ENCODE measurements at places on chromosomes 5 and 9.

- no peak for DNase-seq
Measured at GRCh38 chr9:132583584-132584304, 1.3 kb downstream of the BARHL1 start.

DNA sequence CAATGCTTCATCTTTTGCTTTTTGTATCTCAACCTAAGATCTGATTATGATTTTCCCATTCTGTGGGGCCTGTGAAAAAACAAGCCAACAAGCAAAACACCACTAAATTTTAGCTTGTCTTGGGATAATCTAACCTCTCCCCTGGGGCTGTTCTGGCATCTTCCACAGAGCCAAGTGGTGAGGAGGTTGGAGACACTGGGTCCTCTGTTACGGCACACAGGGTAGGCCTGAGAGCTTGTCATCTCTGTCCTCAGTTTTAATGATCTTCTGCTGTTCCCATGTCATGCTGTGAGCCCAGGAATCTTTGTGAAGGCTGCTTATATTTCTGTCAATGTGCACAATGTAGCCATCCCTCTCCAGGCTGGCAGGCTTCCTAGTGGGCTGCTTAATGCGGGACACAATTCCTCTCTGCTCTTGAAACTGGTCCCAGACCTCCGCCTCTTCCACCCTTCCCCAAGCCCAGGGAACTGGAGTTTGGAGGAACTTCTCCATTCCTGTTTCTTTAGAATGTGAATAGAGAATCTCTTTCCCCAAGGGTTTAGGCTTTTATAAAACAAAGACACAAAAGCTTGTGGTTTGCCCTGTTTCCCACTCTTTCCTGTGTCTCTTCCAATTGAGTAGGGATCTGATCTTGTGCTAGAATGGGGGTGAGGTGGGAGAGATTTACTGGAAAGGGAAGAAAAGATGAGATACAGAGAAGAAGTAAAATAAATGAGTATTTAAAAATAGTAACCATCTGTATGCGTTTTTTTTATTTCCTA, 30.9 kb upstream of the SEMA6A start:
- DNase-seq: no peak

DNA sequence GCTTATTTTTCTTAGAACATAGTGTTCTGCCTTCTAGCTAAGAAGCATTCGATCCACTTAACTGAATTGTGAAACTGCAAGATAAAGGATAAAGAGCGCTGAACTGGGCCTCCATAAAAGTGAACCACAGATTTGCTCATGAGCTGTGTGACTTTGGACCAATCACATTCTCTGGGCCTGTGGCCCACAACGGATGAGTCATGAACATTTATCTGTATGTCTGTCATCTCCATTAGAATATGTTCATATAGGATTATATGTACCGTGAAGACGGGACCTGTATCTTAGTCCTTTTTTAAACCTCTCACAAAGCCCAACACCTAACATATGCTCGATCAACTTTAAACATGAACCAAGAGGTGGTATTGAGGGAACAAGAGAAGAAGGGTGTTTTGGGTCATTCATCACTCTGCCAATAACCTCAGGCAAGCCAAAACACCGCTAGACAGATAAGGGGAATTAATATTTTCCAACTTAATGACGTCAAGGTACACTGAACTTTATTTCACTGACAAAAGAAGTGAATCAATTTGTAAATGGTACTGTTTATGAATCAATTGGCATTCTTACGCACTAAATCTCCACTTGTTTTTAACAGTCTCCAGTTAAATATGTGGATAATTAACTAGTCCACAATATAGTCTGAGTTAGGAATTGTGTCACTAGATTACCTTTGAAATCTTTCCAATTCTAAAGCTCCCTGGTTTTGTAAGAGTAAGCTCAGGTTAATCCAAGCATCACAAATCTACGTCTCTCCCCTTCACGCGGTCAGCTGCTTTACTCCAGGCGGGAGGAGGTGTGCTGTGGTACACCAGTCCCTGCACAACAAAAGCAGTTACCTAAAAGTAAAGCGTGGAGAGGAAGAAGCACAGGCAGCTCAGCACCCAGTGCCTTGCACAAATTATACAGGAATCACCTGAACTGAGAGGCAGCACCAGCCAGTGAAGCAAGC, 1.6 kb downstream of the TMEM245 start:
- DNase-seq: peak; percentile 5

GRCh38 chr5:54867310-54867944, 118.0 kb downstream of the ESM1 start:
- DNase-seq: no peak

DNA sequence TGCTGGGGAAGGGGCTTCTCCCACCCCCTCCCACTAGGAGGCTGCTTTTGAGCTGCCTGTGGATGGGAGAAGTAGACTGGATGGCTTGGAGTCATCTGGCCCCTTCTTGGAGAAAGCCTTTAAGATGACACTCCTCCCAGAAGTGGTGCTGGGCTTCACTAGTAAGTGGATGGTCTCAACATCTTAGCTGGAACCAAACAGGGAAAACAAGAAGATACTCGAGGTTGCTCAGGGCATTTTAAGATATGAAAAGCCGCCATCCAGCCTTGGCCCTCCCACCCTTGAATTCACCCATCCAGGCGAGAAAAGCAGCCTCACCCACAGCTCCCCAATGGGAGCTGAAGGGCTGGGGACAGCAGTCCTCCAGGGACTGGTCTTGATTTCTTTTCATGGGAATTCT, 7.8 kb upstream of the SMIM32 start:
- no peak for DNase-seq

DNA sequence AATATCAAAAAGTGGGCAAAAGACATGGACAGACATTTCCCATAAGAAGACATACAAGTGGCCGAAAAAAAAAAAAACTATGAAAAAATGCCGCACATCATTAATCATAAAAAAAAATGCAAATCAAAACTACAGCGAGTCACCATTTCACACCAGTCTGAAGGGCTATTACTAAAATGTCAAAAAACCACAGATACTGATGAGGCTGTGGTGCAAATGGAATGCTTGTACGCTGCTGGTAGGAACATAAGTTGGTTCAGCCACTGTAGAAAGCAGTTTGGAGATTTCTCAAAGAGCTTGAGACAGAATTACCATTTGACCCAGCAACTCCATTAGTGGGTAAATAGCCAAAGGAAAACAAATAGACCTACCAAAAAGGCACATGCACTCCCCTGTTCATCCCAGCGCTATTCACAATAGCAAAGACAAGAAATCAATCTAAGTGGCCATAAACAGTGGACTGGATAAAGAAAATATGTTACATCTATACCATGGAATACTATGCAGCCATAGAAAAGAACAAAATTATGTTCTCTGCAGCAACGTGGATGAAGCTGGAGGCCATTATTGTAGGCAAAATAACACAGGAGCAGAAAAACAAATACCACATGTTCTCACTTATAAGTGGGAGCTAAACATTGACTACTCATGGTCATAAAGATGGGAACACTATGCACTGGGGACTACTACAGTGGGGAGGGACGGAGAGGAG, 110.6 kb upstream of the BOD1 start:
- no peak for DNase-seq

GRCh38 chr9:78236551-78236910, 656 bp downstream of the CEP78 start:
- peak; percentile 2 for DNase-seq

DNA sequence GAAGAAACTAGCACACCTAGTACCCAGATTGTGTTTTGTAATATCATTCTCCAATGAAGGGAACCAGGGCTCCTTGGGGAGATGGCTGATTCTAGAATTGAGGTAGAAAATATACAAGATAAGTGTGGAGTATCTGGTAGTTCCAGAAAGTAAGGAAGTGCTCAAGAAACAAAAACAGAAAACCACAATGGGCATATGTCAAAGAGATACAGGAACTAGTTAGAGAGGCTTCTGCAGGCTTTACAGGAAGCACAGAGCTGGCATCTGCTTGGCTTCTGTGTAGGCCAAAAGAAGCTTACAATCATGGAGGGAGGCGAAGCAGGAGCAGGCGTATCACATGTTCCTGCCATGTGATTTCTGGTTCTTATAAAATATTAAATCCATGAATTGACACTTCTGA, 105.7 kb upstream of the TMEM161B start:
- no peak for DNase-seq

GRCh38 chr5:140345919-140346347, 470 bp downstream of the HBEGF start:
- DNase-seq: no peak

GRCh38 chr9:12656803-12657202, 36.4 kb upstream of the TYRP1 start:
- DNase-seq: no peak

GRCh38 chr9:99592834-99593574, 228.7 kb upstream of the NR4A3 start:
- DNase-seq: no peak

DNA sequence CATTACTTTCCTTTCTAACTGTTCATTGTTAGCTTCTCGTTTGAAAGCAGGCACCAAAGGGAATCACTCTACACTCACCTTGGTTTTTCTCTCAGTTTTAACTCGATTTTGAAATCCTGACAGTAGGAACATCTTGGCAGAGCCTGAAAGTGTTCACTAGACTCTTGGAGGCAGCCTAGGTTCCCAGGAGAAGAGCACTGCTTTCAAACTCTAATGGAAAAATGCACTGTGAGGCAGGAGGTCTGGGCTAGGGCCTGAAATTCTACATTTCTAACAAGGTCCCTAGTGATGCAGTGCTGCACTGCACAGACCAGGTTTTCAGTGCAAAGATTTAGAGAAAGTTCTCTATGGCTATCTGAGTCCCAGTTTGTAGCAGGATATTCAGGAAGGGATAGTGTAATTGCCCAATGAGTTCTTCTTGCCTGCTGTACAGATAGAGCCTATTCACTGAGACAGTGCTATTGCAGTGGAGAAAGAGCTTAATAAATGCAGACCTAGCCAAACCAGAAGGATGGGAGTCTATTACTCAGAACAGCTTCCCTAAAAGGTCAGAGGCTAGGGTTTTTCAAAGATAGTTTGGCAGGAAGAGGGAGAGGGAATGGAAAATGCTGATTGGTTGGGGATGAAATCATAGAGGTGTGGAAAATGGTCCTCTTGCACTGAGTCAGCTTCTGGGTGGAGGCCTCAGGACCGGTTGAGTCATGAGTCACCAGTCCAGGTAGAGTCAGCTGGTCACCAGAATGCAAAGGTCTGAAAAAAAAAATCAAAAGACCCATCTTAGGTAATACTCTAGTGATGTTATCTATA, 153.9 kb downstream of the GPBP1 start:
- no peak for DNase-seq

DNA sequence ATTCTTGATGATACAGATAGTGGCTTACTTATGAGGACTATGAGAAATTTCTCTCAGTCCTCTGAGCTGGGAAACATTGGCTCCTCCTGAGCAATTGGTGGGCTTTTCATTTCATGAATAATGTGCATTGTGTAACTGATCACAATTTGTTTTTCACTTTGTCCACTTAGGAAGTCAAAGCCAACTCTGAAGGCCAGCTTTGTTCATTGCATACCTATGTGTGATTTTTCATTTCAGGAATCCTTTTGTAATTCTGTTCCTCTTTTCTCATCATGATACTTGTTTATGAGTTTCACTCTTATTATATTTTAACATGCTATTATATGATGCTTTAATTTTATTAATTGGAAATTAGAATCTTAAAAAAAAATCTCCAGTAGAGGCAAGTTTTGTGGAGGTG, 483.0 kb downstream of the EBF1 start:
- no peak for DNase-seq

DNA sequence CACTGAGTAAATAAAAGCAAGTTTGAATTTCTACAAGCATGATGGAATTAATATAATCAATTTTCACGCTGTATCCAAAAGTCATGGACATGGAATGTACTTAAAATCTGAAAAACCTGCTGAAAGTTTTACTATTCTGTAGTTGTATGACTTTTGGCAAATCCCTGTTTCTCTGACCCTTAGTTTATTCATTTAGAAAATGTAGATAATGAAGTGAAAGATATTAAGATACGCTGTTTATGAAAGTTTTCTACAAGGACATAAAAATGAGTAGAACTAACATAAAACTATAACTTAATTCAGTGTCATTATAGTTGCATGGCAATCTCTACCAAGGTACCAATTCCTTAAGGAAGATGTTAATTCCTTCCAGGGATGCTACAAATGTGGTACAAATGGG, 363.2 kb upstream of the MPDZ start:
- no peak for DNase-seq

DNA sequence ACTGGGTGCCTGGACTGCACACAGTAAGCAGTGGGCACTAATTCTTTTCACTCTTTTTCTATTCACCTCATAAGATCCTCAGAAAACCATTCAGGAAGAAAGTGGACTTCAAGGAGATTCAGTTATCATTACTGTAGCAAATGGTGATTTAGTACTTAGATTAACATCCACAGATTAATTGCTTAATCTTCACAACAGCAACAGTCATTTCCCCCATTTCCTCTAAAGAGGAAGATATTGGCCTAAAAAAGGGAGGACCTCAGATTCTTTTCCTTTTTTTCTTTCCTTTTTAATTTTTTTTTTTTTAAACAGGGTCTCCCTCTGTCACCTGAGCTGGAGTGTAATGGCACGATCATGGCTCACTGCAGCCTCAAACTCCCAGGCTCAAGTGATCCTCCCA, 64.4 kb downstream of the AUH start:
- no peak for DNase-seq

GRCh38 chr9:123102375-123103113, 69.1 kb downstream of the GPR21 start:
- no peak for DNase-seq

- DNase-seq: no peak
Measured at GRCh38 chr5:135115591-135115990, 81.6 kb upstream of the PITX1 start.

DNA sequence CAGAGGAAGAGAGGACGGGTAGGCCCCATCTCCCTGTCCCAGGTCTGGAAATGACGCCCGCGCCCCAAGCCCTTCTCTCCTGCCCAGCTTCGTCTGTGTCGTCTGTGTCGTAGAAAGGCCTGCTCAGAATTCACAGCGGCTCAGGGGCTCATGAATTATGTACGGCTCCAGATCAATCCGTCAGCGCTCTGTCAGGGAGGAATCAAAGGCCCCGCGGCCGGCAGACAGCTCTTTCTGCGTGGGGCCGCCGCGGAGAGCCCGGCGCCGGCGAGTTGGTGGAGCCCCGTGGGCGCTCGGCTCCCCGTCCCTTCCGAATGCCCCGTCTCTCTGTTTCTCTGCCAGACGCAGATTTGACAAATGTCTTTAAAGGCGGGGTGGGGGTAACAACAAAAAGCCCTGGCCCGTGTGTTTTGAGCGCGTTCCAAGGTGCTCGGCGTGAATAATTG, 83.8 kb upstream of the RAPGEF1 start:
- no peak for DNase-seq

DNA sequence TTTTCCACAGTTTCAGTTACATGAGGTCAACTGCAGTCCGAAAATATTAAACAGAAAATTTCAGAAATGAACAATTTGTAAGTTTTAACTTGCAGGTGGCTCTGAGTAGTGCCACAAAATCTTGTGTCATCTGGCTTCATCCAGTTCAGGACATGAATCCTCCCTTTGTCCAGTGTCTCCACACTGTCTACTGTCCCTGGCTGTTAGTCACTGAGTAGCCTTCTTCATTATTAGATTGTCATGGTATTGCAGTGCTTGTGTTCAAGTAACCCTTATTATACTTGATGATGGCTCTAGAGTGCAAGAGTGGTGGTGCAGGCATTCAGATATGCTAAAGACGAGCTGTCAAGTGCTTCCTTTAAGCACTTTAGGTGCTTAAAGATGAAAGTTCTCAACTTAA, 65.3 kb downstream of the CFAP95 start:
- no peak for DNase-seq
